T-cell (primary cell): ENCODE measurements at places on chromosomes 7 and 10. TPM values are rescaled to one million over a fixed set of nuclear protein-coding genes. Genes with fewer than 3 reads are reported as not detected.

Gene NOS3
- total RNA-seq = 5.1 TPM

Gene PNLIPRP2
- not detected for total RNA-seq

Gene FGFR2
- total RNA-seq = 0.49 TPM

Gene STRIP2
- 0.47 TPM for total RNA-seq

Gene ELAPOR2
- total RNA-seq = 3.8 TPM

Gene COL13A1
- total RNA-seq = not detected

Gene GPR15LG
- total RNA-seq = not detected

Gene SPAM1
- total RNA-seq = not detected

Gene TRPV5
- not detected for total RNA-seq
